ENCODE measurements at places on chromosomes 2 and 18.

- no peak for DNase-seq
Measured at GRCh38 chr2:174636987-174637386, 39.4 kb upstream of the WIPF1 start.

GRCh38 chr2:201263779-201264178, 3.4 kb downstream of the CASP8 start:
- DNase-seq: no peak

GRCh38 chr2:33291278-33292013, 185.0 kb upstream of the RASGRP3 start:
- DNase-seq: peak; percentile 11

GRCh38 chr2:158513841-158514240, 57.1 kb downstream of the PKP4 start:
- no peak for DNase-seq

- no peak for DNase-seq
Measured at GRCh38 chr2:149290662-149291061, 39.7 kb upstream of the LYPD6 start.

GRCh38 chr2:29949042-29949441, 27.7 kb upstream of the ALK start:
- no peak for DNase-seq
